Fibroblast of villous mesenchyme (primary cell): ENCODE measurements at places on chromosomes 2 and 18. TPM values are rescaled to one million over a fixed set of nuclear protein-coding genes. Genes with fewer than 3 reads are reported as not detected.
A peak's percentile ranks its signal among the peaks of the same experiment; 100 is the strongest.

GRCh38 chr2:234550511-234551107 lies 53.7 kb upstream of the ARL4C start:
- DNase-seq: peak; percentile 85

DNA sequence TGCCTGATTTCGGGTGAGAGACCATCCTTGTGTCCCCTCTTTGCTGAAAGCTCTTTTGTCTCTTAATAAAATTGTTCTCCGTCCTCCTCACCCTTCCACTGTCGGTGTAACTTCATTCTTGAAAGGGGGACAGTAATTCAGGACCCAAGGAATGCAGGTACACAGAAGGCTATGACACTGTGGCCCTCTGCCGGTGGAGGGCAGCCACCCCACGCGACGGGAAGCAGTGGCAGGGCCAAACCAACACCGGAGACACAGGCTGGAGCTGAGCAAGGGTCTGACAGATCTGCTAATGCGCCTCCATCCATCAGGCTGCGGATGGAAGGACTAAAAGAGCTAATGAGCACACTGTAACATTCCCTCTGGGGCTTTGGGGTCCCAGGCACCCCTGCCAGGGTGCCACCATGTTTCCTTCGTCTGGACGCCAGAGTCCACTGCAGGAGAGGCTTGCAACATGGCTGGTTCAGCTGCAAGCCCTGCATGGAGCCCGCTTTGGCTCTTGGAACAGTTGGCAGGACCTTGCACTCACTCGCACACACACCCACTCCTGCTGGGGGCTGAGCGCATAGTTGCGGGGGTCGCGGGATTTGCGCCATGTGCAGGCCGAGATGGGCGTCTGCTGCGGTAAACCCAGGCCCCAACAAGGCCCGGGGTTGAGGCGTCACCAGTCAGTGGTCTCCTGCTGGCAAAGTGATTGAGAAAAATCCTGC lies 544.1 kb upstream of the CDH7 start:
- no peak for DNase-seq

- no peak for DNase-seq
These were observed 64.8 kb downstream of the KCNG2 start for GRCh38 chr18:79862562-79862961.

GRCh38 chr2:139813340-139813739 lies 1033.2 kb upstream of the NXPH2 start:
- no peak for DNase-seq

GRCh38 chr2:25043241-25043867 lies 1.5 kb downstream of the EFR3B start:
- DNase-seq: peak; percentile 18

DNA sequence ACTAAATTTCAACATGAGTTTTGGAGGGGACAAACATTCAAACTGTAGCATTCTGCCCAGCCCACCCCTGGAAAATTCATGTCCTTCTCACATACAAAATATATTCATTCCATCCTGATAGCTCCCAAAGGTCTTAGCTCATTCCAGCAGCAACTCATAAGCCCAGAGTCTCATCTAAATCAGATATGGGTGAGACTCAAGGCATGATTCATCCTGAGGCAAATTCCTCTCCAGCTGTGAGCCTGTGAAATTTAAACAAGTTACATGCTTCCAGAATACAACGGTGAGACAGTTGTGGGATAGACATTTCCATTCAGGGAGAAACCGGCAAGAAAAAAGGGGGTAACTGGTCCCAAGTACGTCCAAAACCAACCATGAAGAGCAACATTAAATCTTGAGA lies 43.5 kb upstream of the FAHD2A start:
- peak; percentile 62 for DNase-seq

- DNase-seq: peak; percentile 24
These were observed 60.6 kb downstream of the CTIF start for GRCh38 chr18:48599391-48599790.

GRCh38 chr2:235165631-235166030 lies 213.8 kb downstream of the SH3BP4 start:
- DNase-seq: no peak

DNA sequence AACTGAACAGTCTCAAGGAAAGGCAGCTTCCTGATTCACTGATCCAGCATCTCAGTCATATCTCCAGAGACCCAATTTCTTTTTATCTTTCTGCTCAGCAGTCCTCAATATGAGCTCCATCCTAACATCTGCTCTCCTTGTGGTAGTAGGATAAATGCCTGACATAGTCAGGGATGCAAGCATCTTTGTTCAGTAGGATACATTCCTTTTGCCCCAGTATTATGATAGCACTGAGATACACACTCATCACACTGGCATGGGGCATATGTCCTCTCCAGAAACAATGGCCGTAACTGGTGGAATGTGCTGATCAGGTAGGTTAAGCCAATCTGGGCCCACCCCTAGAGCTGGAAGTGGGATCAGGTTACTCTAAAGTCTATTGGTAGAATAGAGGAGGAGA lies 207.2 kb downstream of the ETAA1 start:
- no peak for DNase-seq

GRCh38 chr2:16655445-16655837 lies 10.2 kb downstream of the CYRIA start:
- peak; percentile 20 for DNase-seq

- DNase-seq: peak; percentile 52
These were observed 32.3 kb downstream of the DNMT3A start for GRCh38 chr2:25309402-25309801.

GRCh38 chr18:46720521-46720920 lies 36.3 kb downstream of the ST8SIA5 start:
- no peak for DNase-seq

GRCh38 chr2:80132281-80132680 lies 172.3 kb downstream of the LRRTM1 start:
- no peak for DNase-seq

GRCh38 chr2:166539340-166540162 lies 45.5 kb upstream of the SCN7A start:
- DNase-seq: peak; percentile 64

- no peak for DNase-seq
These were observed 279.7 kb downstream of the MBD5 start for GRCh38 chr2:148300544-148300943.

DNA sequence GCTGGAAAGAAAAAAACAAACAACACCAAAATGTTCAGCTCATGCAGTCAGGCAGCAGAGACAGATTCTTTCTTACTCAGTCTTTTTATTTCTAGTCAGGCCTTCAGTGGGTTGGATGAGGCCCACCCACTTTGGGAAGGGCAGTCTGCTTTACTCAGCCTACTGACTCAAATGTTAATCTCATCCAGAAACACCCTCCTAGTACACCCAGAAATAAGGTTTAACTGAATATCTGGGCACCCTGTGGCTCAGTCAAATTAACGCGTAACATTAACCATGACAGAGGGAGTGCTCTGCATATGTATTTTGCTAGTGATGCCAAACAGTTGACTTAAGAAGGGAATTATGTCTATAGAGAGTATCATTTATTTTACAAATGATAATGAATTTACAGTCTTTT lies 401.6 kb downstream of the PARD3B start:
- no peak for DNase-seq

DNA sequence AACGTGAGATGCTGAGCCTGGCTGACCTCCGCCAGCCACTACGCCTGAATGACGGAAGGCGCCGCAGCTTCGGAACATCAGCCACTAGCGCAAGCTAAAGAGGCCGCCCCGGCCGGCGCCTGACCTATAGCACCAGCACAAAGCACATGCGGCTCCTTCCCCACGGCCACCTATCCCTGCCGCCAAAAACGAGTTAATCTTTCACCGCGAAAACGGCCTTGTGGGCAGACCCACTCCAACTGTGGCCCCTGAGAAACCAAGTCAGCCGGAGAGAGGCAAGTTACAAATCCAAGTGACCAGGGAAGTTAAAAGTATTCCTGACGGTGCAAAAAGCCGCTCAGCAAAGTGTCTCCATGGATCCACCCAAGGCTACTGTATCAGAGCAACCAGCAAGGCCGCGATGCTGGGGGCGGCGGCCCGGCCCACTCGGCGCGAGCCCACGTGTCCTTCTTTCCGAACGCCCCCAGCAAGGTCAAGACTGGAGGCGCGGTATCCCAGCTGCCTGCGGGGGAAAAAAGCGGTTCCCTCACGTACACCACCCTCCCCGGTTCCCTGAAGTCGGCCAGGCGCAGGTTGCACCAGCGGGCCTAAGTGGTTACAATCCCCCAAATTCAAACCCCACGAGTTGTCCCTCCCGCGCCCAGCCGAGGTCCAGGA lies 575 bp downstream of the HSPD1 start:
- DNase-seq: peak; percentile 78

GRCh38 chr2:44097322-44097907 lies 71.3 kb upstream of the PPM1B start:
- DNase-seq: no peak

DNA sequence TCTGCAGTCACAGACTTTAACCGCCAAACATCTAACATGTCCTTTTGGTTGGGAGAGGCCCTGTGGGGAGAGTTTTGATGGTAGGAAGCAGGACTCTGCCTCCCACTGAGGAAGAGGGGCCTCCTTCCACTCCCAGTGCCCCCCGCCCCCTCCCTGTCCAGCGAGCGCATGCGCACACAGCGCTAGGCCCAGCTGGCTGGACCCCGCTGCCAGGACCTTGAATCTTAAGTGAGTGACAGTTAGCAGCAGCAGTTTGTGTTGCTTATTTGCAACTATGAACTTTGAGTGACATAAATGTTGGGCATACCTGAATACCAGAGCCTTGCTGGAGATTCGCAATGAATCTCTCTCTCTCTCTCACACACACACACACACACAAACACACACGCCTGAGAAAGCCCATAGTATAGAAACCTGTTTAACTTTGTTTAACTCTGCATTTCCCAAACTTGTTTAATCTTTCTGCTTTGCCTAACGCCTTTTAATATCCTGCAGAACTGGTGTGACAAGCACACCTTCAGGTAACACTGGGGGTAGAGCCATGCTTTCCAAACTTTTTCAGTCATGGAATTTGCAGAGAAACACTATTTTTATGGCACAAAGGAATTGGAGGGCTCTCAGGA lies 134.6 kb upstream of the SMAD2 start:
- no peak for DNase-seq

DNA sequence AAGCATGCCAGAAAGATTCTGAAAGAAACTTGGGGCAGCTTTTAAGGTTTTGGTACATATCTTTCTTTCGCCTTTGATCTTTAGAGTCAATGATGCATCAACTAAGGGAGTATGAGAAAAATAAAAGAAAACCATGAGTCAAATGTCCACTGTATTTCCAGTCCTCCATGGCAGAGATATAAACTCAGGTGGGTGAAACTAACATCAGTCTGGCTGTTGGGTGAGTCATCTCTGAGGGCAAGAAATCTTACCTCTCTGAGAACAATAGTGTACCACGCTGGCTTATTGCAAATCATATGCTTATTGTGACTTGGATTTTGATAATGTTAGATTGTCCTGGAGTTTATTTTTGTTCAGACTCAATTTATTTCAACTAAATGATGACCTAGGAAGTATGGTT lies 521.0 kb downstream of the PLCL1 start:
- DNase-seq: no peak

GRCh38 chr18:3544537-3544936 lies 94.6 kb downstream of the TGIF1 start:
- DNase-seq: no peak

DNA sequence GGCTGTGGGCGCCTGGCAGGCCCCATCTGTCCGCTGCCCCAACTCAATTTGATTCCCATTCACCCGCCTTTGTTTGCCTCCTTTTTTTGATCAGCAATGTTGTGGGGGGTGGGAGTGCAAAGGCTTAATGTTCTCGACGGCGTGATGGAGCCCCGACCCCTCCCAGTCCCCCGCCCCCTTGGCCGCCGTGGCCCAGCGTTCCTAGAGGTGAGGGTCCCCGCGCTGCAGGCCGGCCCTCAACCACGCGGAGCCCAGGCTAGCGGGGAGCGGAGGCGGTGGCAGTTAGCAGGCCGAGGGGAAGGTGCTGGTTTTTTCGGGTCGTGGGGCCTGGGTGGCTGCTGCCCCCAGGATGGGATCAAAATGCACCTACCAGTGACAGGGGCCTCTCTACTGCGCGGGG lies 274.7 kb upstream of the SKOR2 start:
- no peak for DNase-seq

DNA sequence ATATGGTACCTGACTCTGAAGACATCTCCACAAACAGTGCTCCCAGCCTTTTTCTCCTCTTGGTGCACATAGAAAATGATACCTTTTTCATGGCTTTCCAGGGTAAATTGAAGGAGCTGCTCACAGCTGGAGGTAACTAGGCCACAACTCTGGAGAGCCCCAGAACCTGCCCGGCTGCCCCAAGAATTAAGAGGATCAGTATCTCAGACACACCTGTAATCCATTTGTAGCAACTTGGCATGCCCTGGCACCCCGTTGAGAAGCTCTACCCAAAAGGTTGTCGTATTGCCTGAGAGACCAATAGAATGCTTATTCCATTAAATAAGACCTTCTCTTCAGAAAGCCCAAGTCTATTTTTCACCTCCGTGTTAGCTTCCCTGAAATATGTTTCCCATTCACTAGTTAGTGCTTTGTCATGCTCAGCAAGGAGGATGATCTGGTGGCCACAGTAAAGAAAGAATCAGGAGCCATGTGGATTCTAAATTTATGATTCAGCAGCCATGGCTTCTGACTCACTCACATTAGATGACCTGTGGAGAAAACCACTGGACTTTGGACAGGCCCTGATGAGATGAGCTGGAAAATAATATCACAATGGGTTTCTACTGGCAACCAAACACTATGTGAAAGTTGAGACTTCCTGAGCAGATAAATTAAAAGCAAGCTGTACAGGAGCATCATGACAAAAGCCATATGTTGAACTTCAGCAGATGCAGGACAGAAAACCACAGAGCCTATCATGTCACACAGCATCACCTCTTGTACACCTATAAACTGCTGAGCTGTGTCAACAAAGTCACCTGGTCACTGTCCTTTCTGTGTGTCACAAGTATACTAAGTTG lies 253.3 kb upstream of the OSR1 start:
- DNase-seq: peak; percentile 93

- peak; percentile 56 for DNase-seq
These were observed 2.3 kb downstream of the EGR4 start for GRCh38 chr2:73291093-73291460.

GRCh38 chr2:36695746-36696415 lies 626 bp upstream of the VIT start:
- peak; percentile 24 for DNase-seq

The GALM gene
- total RNA-seq: 17.4 and 19.9 TPM in 2 replicates

The EML6 gene
- 0.32 and 1.3 TPM in 2 replicates for total RNA-seq

The DYSF gene
- total RNA-seq: 3.5 and 4.2 TPM in 2 replicates

The HOXD12 gene
- not detected in 2 replicates for total RNA-seq

The ACSL3 gene
- 195 and 207 TPM in 2 replicates for total RNA-seq

The LIMS4 gene
- total RNA-seq: 27.2 and 37.7 TPM in 2 replicates

The CRYBA2 gene
- 1.3 TPM in 1 of 2 replicates, not detected in the other for total RNA-seq
